Coronary artery (tissue), 2 donors: ENCODE measurements at places on chromosomes 16 and 17.

DNA sequence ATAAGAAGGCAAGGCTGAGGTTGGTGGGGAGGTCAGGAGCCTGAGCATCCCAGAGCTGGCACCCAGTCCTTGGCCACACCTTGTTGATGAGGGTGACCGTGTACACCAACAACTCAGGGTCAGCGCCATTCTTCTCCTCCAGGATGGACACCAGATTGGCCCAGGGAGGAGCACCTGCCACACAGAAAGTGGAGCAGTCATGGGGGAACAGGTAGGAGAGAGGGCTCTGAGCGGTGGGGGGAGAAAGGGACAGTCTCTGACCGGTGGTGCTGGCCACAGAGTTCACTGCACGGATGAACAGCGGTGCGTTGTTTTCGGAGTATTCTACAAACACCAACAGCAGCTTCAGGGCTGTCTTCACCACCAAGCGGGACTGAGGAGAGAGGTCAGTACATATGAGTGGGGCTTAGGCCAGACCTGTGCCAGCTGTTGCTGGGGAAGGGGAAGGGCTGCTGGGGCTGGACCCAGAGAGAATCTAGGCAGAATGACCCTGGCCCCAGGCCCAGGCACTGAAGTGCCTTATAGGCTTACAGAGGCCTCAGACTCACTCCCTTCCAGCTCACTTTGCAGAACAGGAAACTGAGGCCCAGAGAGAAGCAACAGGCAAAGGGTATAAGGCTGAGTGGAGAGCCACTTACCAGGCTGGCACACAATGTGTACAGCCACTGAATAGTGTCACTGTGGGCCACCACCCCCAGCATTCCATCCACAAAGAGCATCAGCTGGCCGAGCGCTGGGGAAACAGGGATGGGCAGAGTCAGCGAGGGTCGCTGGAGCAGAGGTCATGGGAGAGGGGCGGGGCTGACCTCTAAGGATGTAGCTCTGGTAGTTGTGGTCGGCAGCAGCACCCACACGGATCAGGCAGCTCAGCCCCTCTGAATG, 9.6 kb downstream of the FHOD1 start:
- DNase-seq = no peak

- no peak for DNase-seq
These were observed 126.0 kb upstream of the GOT2 start for GRCh38 chr16:58859958-58860669.

DNA sequence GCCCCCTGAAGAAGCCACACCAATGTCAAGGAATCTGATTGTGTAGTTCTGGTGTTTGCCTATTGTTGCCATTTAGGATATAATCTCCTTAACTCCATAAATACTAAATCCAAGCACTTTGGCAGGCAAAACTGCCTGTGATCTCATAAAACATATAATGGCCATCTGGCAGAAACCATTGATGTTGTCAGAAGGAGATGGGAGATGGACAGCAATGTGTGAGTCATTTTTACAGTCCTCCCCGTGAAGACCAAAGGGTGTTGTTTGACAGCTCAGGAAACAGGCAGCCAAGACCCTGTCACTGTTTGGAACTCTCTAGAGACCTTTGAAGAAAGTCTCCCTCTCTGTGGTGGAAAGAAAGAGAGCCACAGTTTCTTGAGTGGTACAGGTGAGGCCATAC, 454.1 kb downstream of the HS3ST3B1 start:
- DNase-seq = no peak

DNA sequence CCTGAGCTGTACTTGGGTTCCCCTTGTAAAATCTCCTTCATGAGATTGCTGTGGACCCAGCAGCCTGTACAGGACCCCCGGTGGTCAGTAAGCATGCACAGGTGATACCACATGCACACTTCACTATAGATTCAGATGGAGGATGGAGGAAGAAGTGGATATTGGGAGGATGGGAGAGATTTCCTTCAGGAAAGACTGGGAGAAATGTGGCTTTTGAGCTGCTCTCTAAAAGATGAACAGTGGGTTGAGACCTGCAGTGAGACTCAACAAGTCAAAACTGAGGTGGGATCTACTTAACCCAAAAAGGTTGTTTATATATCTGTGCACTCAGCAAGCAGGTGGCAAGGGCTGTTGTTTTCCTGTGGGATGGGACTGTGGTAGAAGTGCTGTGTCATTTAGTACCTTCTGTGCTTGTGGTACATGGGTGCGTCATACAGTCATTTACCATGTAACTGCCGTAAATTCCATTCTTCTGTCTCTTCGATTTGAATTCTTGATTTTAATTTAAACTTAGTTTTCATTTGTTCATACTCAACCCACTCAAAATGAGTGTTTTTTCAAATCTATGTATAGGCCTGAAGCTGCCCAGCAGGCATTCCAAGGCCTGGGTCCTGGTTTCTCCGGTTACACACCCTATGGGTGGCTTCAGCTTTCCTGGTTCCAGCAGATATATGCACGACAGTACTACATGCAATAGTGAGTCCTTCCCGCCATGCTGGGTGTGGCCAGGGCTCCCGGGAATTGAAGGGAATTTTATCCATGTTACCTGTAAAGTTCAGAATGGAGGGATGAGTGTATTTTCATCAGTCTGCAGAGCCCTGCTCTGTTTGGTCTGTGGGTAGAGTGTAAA, 6.9 kb downstream of the HERPUD1 start:
- DNase-seq = no peak
